ENCODE measurements at places on chromosomes 5 and 9.
A peak's percentile ranks its signal among the peaks of the same experiment; 100 is the strongest.

DNA sequence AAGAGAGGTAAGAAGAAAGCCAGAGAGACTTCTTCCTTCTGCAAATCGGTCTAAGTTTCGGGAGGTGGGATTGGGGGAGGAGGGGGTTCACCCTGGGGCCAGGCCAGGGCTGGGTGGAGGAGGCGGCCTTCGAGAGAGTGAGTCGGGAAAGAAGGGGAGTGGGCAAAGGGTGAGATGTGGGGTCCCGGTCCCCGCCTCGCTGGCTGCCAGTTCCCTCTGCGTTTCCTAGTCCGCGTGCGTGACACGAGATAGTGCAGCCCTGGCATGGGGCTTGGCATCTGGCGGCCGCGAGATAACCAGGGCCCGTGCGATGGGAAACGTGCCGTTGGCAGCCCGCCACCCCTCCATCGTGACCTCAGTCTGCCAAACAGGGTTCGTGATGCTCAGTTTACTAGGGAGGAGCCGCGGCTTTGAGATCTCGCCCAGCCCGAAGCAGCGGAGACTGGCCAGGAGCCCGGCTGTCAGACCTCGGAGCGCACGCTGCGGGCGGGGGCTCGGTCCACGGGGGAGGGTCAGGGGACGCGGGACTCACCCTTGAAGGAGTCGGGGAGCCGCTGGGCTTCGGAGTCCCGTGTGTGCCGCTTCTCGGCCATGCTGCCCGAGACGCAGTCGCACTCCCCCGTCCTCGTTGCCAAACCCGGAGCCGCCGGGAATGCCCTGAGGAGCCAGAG lies at the start of gene STOM:
Gene STOM (minus strand): TSS at position 656 of the 671 bp plus-strand sequence. CDS start 63 bp downstream, at position 593.
- DNase-seq = peak; percentile 23

GRCh38 chr5:18119156-18119785 lies 485.0 kb downstream of the TAF11L14 start:
- DNase-seq = no peak

- DNase-seq = peak; percentile 58
Observed at GRCh38 chr5:13987843-13988464, 43.5 kb upstream of the DNAH5 start.

- DNase-seq = no peak
Observed at GRCh38 chr9:135340143-135340655, 139.4 kb upstream of the PPP1R26 start.

DNA sequence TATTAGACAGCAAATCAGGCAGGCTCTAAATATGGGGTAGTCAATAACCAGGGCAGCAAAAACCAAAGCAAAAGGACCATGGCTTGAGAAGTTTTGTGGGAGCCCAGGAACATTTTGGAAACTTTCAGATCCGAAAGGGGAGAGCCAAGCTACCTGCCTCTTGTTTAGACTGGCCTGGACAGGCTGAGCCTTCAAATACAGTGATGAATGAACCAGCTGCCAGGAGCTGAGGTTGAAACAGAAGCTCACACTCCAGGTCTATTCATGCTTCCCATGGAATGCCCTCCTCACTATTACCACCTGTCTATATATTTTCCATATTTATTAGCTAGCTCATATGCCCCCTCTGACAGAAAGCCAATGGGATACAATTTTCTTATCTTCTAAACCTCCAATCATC lies 150.8 kb upstream of the SLC44A1 start:
- DNase-seq = no peak

- DNase-seq = no peak
Observed at GRCh38 chr5:139647506-139648204, 494 bp upstream of the CXXC5 start.

DNA sequence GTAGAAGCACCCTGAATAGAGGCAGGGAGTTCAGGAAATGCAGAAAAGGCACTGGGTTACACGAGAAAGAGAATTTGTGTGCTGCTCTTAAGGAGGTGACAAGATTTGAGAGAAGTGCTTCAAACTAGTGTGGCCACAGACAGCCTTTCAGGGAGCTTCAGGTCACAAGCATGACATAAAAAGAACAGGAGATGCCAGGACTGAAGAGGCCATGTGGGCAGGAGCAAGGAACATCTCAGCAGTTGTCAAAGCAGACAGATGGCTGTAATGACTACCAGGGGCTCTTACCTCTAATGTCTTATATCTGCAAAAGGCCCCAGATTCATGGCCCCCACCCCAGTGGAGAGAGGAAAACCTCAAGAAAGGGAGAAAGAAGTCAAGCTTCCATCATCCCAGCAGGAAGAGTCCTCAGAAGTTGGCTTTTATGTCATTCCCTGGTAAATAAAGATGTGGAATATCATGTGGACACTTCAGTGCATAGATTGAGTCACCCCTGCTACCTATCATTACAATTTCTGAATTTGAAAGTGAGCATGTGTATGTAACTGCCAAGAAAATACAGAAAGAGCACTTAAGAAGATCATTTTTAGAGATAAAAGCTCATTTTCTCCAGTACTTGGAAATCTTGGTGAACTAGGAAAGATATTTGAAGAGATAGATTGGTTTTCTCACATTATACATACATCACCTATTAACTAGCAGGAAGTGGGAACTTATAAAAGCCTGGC lies 214.4 kb upstream of the RORB start:
- DNase-seq = no peak

- no peak for DNase-seq
Observed at GRCh38 chr5:126805063-126805462, 28.1 kb downstream of the LMNB1 start.

DNA sequence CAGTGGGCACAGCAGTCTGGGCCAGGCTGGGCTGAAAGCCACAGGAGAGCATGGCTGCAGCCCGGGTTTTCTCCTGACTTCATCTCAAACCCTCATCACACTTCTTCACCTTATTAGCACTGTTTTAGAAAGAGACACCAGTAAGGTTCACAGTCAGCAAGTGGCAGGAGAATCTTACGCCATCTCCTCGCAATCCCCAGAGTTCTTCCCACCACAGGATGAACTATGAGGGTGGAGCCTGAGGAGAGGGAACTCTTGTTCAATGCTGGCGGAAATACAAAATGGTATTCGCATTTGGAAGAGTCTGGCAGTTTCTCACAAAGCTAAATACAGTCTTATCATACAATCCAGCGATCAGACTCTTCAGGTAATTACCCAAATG lies 14.7 kb downstream of the BICD2 start:
- no peak for DNase-seq

DNA sequence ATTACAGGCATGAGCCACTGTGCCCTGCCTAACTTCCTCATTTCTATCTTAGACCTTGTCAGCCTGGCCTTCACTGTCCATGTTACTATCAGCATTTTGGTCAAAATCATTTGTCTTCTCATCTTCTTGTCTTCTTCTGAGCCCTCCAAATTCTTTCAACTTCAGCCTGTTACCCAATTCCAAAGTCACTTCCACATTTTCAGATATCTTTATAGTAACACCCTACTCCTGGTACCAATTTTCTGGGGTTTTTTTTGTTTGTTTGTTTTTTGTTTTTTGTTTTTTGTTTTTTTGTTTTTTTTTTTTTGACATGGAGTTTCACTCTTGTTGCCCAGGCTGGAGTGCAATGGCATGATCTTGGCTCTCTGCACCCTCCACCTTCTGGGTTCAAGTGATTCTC lies 90.3 kb upstream of the LARP1 start:
- no peak for DNase-seq

All from NCI-H345 (cell line).